ENCODE measurements at places on chromosomes 3 and 15.

GRCh38 chr3:197186887-197187588 lies 111.4 kb downstream of the DLG1 start:
- no peak for DNase-seq

DNA sequence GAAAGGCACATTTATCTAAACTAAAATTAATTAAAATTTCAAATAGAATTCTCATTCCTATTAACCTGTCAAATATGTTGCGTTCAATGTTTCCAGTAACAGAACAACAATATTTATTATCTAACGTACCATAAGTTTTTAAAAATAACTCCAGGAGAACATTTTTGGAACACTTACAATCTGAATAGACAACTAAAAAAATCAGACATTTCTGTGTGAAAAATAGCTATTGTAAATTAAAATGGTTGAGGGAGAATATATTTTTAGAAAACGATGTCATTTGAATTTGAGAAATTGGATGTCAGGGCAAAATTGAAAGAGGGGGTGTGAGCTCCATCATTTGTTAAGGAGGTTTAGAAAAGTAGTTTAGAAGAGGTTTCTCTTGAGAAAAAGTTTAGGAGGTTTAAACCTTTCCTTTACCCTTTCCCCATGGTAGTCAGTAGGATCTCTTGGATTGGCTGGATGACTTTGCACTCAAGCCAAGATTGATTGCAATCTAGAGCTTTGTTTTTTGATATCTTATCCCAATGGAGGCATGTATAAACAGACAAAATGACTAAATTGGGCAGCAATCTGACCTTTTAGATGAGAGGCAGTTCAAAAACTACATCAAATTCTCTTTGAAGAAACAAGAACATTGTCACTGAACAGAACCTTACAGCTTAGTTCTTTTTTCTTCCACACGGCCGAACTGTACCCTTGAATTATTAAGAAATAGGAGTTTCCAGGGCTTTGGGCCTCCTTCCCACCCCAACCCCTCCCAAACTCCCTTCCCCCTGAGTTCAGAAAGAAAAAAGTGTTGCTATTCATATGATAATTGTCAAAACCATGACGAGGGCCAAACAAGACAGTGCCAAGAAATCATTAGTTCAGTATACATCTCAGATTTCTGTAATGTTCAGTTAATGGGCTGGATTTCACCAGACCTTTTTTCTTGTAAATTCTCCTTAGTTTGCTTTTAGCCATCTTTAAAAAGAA lies 79.7 kb upstream of the CDIN1 start:
- DNase-seq: no peak

- no peak for DNase-seq
These were observed 8.8 kb downstream of the PTPN9 start for GRCh38 chr15:75570126-75570845.

GRCh38 chr3:178084938-178085816 lies 451.1 kb upstream of the KCNMB2 start:
- DNase-seq: peak; percentile 1
